DMS79 (cell line): ENCODE measurements at places on chromosomes 4 and X.

DNA sequence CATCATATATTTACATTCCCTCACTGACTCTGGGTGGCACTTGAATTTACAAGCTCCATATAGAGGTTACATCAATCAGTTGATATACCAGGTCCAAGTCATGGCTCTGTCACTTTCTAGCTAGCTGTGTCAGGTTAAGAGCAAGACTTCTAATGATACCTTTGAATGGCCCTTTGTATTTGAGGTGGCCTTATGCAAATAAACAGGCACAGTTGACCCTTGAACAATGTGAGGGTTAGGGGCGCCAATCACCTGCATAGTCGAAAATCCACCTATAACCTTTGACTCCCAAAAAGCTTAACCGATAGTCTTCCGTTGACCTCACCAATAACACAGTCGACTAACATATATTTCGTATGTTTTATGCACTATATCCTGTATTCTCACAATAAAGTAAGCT, 1.3 kb upstream of the PTTG2 start:
- no peak for DNase-seq

GRCh38 chr4:27068151-27068867, 207.7 kb downstream of the STIM2 start:
- DNase-seq = no peak

- no peak for DNase-seq
Observed at GRCh38 chr4:14336656-14337055, 665.6 kb upstream of the CPEB2 start.

DNA sequence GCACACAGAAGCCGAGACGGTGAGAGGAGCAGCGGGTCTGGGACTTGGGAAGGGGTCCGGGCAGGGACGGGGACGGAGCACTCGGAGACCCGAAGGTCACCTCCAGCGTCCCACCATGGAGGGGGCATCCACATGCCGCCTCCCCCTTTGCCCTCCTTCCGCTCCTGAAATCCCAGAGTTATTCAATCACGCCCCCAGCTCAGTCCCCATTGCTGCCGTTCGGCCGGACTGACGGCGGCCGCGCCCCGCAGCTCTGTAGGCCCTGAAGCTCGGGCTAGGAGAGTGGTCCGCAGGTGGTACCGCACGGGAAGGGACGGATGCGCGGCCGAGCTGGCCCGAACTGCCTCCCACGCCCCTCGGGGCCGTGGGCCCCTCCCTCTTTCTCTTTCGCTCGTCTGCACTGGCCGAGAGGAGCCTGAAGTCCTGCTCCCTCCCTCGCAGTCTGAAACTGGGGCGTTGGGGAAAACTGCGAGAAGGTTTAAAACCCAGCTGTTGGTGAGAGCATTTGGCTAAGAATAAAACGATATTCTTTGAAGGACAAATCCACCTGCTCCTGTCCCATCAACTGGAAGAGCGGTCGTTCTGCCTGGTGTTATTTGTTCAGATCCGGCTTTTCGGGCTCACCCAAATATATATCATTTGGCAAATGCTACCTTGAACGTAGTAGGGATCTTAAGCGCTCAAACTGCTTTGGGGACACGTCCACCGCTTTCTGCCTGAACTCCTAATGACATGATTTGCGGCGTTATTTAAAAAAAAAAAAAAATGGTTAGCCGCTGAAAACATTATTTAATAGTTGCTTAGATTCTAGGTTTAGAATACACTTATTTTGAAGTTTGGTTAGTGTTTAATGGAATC, 719 bp downstream of the USO1 start:
- peak; percentile 21 for DNase-seq

GRCh38 chr4:16835597-16836247, 62.7 kb downstream of the LDB2 start:
- DNase-seq = no peak

DNA sequence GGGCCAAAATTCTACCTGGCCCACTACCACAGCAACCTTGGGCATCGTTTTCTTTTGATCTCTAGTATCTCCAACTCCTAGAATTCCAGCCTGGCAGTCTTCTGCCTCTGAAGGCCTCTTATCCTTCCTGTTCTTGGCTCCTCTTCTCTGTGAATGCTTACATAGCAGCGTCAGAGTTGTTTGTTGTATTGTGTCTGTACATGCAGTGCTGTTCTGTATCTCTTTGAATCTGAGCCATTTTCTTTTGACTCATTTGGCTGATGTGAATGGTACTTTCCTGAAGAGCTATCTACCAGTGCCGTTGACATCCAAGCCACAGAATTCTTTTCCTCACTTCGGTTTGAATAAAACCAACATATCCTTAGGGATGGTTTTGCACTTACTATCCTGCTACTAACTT, 79.2 kb downstream of the TMEM164 start:
- DNase-seq = no peak
